ENCODE measurements at places on chromosomes 7 and 10.

DNA sequence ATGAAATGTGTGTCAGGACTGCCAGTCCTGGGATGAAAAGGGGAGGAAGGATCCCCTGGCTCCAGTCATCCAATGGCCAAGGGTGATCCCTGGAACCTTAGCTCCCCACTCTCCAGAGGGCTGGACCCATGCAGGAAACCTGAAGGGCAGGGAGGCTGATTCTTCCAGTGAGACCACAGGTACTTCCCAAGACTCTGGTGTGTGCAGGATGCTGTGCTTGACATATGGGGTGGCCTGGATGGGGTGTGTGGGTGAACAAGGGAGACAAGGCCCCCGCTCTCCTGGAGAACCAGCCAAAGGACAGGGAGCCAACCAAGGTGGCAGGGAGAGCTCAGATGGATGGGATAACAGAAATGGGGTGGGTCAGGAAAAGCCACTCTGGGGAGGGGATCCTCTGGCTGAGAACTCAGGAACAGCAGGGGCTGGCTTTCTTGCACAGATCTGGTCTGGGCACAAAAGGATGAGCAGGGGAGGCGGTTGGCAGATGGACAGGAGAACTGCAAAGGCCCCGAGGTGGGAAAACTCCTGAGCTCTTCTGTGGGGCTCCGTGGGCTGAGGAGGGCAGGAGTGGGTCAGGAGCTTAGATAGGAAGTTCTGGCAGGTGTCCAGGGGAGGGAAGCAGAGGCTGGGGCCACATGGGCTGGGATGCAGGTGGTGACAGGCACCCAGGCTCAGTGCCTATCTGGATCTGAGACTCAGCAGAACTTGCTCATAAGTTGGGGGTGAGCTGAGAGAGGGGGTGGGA, 100.6 kb downstream of the ARHGAP22 start:
- DNase-seq: no peak

DNA sequence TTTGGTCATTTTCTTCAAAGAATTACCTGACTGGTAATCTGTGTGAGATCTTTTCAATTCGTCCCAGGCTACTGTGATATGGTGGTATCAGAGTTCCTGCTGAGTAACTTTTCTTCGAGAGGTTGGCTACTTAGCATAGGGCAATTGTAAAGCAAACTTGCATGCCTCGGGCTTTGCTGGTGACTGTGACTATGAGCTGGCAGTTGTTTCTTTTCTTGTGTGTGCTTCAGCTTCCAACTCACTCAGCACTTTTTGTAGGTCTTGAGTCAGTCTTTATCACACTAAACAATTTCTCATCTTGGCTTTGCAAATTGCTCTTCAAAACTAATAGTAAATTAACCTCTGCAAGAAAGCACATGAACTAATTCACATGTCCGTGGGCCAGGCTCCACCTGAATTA, 44.3 kb downstream of the PRR15 start:
- DNase-seq: no peak

- DNase-seq: no peak
Observed at GRCh38 chr7:103307503-103308231, 10.4 kb downstream of the PMPCB start.

DNA sequence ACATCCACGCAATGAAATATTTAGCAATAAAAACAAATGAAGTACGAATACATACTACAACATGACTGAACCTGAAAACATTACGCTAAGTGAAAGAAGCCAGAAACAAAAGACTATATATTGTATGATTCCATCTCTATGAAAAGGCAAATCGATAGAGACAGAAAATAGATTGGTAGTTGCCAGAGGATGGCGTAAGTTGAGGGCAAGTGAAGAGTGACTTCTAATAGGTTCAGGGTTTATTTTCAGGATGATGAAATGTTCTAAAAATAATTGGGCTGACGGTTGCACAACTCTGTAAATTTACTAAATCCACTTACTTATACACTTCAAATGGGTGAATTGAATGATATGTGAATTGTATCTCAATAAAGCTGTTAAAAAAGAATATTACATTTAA, 39.5 kb upstream of the TECTB start:
- no peak for DNase-seq

GRCh38 chr10:46528675-46529615, 27.5 kb downstream of the GPRIN2 start:
- no peak for DNase-seq

- no peak for DNase-seq
Observed at GRCh38 chr10:102416283-102416682, 2.3 kb downstream of the PSD start.

GRCh38 chr7:95996886-95997285, 224.5 kb downstream of the DYNC1I1 start:
- DNase-seq: no peak

DNA sequence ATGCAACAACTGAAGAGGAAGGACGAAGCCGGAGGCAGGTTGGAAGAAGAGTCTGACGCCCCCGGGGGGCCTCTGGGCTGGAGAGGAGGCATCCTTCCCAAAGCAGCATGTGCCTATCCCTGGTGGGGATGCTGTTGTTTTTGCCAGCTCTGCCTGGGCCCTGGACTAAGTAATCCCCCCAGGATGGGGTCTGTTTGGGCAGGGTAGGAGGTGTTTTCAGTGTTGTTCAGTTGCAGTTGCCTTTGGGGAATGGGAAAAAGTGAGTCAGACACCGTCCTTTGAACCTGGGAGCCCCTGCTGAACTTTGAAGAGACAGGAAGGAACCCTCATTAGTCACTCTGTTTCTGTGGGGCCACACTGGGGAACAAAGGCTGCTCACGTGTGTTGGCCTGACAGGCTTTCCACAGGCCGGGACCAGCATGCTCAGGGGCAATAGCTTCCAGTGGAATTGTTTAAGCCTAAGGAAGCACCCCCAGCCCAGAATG, 35.2 kb upstream of the GDF10 start:
- DNase-seq: no peak

DNA sequence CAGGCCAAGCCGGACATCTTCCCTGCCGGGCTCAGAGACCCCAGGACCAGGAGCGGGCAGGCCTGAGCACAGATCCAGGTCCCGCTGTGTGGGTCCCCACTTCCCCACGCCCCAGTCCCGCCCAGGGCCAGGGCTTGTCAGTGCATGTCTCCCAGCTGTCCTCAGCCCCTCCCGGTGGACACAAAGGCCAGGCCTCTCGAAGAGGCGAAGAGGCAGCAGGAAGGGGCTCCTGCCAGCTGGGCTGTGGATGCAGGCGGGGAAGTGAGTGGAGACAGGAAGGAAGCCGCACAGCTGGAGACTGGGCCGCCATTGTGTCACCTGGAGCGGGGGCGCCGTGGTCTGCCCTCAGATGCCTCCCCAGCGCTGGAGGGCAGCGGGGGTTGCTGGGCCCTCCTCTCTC, 4.8 kb downstream of the GRIFIN start:
- DNase-seq: no peak

GRCh38 chr10:119640384-119640783, 10.8 kb upstream of the BAG3 start:
- no peak for DNase-seq

GRCh38 chr10:33773253-33773573, 438.7 kb upstream of the NRP1 start:
- no peak for DNase-seq

GRCh38 chr7:33895025-33895804, 10.1 kb upstream of the BMPER start:
- peak; percentile 77 for DNase-seq

DNA sequence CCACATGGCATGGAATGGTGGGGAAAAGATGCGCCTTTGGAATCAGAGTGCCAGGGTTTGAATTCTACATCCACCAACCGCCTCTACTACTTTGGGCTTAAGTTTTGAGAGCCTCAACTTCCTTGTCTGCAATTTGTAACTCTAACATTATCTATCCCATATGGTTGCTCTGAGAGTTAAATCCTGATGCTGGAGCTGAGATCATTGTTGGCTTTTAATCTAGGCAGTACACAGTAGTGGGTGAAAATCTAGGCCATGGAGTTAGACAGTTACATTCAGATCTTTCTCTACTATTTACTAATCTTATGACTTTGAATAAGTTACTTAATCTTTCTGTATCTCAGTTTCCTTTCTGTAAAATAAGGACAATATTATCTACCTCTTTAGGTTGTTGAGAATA, 149.7 kb upstream of the AOAH start:
- DNase-seq: no peak

DNA sequence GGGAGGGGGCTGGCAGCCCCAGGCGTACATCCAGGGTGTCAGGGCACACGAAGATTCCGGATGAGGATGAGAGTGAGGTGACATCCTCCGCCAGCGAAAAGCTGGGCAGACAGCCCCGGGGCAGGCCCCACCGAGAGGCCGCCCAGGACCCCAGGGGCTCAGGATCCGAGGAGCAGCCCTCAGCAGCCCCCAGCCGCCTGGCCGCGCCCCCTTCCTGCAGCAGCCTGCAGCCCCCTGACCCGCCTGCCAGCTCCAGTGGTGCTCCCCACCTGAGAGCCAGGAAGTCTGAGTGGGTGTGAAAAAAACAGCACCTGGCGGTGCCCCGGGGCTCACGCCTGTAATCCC, 3.2 kb downstream of the GJD4 start:
- no peak for DNase-seq

DNA sequence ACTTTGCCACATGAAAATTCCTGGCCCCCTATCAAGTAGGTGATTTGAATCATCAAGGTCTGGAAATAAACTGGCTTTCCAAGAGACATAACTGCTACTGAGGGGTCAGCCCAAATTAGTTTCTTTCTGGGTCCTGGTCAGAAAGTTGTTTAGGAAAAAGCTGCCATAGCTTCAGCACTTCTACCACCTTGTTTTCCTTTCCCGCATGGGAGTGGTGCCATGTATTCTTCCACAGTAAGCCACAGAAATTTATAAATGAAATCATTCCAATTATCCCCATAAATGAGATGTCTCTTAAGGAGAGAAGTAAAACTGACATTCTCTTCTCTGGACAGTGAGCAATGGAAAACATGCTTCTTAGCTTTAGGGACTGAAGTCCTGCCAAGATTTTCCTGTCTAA, 80.8 kb downstream of the PHYHIPL start:
- no peak for DNase-seq

GRCh38 chr7:29230871-29231345, 36.3 kb downstream of the CHN2 start:
- no peak for DNase-seq

DNA sequence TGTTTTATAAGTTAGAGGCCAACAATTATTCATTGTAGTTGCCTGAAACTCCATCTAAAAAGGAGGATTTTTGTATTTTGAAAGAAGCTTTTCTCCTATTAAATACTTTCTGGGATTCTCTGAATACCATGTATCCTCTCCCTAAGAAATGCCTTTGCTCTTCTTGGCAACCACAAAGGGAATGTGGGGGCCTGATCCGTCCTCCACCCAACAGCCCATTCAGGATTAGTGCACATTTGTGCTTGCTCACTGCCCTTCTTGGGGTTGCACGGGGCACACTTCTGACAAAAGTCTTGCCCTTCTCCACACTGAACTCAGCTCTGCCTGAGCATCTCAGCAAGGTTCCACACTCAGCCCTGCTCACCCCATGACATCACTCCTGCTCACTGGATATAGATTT, 194.2 kb downstream of the SLC25A13 start:
- no peak for DNase-seq

DNA sequence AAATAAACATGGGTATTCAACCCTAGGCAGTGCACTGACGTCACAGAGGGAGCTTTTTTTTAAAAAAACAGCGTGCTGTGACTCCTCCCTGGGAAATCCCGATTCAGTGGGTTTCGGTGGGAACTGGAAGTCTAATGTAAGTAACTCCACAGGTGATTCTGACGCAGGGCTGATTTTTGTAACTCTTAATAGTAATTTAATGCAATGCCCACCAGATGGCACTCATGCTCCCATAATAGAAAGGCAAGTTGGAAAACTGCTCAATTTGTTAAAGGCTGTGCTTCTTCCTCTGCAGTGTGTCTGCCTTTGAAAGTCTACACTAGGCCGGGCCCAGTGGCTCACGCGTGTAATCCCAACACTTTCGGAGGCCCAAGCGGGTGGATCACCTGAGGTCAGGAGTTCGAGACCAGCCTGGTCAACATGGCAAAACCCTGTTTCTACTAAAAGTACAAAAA, 10.9 kb upstream of the RSU1 start:
- peak; percentile 55 for DNase-seq

- DNase-seq: no peak
Observed at GRCh38 chr10:6729071-6729774, 149.1 kb upstream of the PRKCQ start.

GRCh38 chr7:71486856-71487628, 355.1 kb downstream of the GALNT17 start:
- no peak for DNase-seq

DNA sequence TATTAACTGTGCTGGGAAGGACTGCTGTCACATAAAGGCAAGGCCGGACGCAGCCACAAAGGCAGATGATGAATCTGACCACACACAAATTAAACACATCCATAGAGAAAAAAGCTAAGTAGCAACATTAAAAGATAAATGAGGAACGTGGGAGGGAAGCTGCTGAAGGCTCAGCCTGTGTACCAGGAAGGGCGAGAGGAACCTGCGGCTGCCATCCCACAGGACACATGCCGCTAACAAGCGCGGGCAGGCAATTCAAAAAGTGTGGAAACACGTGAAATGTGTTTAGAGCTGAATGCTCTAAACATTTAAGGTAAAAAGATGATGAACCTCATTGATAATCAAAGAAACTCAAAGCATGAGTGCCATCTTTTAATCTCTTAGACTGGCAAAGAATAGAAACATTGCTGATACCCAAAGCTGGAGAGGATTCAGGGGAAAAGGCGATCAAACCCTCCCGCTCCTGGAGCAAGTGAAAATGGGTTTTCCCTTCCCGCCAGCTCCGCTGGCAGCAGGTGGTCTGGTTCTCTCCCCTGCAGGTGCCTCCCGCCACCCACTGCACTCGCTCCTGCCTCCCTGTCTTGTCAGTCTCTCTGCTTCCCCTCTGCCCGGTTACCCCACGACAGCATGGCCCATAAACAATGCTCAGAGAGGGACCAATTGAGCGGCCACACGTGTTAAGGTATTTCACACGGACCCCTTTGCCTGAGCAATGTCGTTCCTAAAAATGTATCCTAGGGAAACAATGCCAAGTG, 4.2 kb downstream of the STK32C start:
- no peak for DNase-seq

DNA sequence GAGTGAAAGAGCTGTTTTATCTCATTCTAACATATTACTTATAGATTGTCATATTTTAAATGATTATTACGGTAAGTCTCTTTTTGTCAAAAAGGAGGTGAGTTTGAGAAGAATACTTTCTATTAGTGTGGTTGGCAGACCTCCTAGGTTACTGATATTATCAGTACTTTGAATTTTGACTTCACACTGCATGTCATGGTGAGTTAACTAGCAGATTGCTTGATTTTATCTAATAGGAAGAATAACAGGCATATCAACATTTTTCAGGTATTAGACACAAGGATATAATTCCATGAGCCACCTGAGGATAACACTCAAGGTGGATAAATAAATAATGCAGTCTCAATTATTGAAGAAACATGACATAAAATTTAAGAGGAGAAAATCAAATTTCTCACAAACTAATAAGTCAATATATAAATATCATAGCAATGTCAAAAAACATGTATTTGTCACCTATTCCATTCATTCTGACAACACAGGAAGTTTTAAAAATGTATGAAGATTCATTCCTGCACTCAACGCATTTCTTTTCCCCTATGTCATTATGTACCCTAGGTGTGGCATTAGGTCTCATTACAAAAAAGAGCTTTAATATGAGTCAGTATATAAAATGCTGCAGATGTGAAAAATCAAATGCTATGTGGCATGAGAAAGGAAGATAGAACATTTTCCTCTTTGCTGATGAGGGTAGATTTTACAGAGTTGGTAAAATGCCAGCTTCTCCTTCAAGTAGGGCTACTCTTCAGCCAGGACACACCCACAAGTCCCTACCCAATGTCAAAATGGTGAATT, 1621.6 kb downstream of the REEP3 start:
- no peak for DNase-seq

Data from NCI-H1105 (cell line).